SJSA1 (cell line): ENCODE measurements at places on chromosomes 12 and 14. TPM values are rescaled to one million over a fixed set of nuclear protein-coding genes. Genes with fewer than 3 reads are reported as not detected.
A peak's percentile ranks its signal among the peaks of the same experiment; 100 is the strongest.

BIN2 gene
- total RNA-seq, result 0.08 TPM in 1 of 2 replicates, not detected in the other

- DNase-seq, result no peak
- no peaks in the 10 kb centered on the region for H3K27me3 ChIP-seq
Measured at GRCh38 chr12:103442182-103442555, 53.6 kb downstream of the C12orf42 start.

DNA sequence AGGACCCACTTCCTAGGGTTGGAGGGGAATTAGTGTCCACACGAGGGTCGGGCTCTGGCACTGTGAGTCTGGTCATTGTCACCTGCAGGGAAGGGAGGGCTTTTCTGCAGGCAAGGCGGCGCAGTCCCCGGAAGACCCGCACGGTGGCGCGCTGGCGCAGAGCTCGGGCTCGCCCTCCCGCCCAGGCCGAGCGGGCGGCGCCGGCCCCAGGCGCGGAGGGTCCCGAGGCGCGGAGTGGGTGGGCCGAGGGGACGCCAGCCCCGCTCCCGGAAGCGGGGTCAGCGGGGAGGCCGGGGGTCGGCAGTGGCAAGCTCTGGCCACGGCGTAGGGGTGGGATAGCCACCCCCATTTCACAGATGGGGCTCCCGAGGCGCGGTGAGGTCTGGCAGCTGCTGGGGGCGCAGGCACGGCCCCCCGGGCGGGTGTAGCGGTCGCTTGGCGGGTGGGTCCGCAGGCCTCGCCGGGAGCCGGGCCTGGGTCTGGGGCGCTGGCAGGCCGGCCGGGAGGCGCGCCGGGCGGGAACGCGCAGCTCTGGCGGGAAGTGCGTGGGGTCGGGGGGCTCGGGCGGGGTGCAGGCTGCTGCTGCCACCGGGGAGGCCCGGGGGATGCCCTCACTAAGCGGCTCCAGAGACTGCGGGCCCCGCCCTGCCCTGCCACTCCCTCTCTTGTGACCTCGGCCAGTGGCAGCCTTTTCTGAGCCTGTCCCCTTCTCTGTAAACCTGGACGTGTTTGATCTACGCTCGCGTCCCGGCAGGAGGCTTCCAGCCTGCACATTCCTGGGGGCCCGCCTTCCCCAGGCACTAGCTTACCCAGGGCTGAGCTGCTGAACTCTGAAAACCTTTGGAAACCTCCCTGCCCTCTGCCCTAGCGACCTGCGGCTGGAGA is 46.1 kb downstream of the CYP46A1 start:
- peaks cover 51% of the 10 kb centered on the region for H3K4me1 ChIP-seq
- 0 out of 2 replicates have a peak, but pooled peaks cover 4% of the 10 kb centered on the region for H3K36me3 ChIP-seq
- peak overlapping the region; percentile 56 for H3K4me3 ChIP-seq
- H3K27ac ChIP-seq, result peak overlapping the region; percentile 81

REM2 gene
- total RNA-seq, result 0.05 TPM in 1 of 2 replicates, not detected in the other

POTEM gene
- not detected in 2 replicates for total RNA-seq

DNA sequence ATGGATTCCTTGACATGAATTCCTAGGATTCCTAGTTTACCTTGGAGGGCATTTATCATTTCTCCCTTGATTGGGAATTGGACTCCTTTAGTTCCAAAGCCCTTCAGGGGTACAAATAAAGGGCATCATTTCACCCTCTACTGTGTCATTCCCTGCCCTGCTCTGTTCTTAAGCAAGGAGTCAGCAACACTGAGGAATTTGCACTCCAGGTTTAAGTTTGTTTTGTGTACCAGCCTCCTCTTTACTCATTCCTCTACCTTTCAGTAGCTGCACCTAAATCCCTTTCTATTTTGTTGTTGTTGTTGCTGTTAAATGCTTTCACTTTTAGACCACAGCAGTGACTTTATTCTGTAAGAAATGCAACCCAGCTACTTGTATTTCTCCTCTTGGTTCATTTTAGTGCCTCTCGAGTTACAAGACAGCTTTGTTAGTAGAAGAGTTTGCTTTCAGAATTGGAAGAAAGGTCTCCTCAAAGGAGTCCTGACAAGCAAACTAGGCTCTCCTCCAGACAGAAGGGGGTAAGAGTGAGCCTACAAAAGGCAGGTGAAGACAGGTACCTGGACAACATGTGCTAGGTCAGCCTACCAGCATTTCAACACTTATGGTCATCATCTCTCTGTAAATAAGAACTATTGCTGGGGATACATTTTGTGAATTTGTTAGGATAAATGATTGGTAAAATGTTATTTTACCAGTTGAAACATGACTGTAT is 90.0 kb downstream of the RMST start:
- no peaks in the 10 kb centered on the region for H3K4me1 ChIP-seq
- H3K36me3 ChIP-seq, result no peaks in the 10 kb centered on the region

GPD1 gene
- not detected in 2 replicates for total RNA-seq

DNA sequence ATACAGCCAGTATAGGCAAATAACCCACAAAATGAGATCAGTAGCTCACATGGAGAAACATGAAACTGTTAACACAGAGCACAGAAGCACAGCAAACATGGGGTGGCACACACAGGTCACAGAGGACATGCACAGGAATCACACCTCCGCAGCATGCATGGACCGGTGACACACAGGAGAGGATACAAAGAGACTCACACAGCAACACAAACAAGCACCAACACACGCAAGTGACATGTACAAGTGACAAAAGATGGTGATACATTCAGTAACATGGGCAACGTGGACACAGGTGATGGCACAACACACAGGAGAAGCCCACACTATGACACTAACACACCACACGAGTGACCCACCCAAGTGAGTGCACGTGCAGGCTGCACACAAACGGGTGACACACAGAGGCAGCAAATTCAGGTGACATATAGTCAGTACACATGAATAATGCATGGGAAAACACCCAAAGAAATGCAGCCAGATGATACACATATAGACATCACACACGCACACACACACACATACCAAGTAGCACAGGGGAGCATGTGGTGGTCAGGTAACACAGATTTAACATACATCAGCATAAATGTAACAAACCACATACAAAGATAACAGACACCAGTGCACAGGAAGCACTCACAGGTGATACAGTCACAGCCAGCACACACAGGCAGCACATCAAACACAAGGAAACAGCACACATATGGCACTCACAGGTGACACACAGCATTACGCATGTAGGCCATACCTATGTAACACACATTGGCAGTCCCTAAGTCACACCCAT is 216.0 kb upstream of the SFSWAP start:
- no peak overlapping the region for H3K4me3 ChIP-seq
- no peaks in the 10 kb centered on the region for H3K27me3 ChIP-seq
- no peak overlapping the region for H3K27ac ChIP-seq
- no peaks in the 10 kb centered on the region for H3K36me3 ChIP-seq
- H3K4me1 ChIP-seq, result no peaks in the 10 kb centered on the region
